ENCODE measurements at places on chromosomes 13 and 19.

GRCh38 chr13:39450176-39450575, 152.8 kb downstream of the LHFPL6 start:
- no peak for DNase-seq

DNA sequence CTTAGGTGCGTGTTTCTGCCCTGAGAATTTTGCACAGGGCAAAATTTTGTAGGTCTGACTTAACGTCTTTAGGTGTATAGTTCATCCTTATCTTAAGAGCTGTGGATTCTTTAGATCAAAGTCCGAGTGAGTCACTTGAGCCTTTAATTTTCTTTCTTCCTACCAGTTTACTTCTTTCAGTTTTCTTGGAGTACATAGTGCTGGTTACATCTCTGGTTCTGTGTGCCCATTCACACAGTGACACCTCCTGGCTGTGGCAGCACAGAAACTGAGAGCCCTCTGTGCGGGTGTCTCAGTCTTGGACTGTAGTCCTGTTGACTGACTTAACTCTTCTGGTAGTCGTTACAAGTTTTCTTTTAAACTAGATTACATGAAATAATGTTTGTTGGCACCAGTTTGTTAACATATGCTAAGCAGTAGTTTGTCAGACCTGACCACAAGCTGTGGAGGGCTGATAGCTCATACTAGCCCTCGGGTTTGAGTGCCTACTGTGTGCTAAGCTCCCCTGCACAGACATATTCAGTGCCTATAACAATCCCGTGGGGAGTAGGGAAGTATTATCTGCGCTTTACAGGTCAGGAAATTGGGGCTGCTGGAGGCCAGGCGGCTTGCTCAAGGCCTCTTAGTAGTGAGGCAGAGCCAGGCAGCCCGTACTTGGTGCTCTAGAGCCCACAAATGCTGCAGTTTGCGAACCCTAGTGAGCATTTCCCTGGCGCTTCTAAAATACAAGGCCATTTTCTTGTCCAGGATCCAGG, 1.6 kb downstream of the GATAD2A start:
- DNase-seq = peak; percentile 54

DNA sequence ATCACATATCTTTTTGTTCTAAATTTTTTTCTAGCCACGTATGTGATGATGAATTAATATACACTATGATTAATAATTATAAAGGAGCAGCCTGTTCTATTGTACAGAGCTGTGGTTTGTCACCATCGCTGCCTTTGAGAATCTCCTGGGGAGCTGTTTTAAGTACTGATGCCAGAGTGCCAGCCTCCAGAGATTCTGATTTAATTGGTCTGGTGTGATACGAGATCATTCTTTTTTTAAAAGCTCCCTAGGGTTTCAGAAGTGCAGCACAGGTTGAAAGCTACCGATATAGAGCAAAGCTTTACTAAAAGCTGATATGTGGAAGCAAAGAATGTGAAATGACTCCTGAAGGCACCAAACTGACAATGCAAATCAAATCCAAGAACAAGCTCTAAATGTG, 314.7 kb downstream of the ITGBL1 start:
- DNase-seq = no peak

DNA sequence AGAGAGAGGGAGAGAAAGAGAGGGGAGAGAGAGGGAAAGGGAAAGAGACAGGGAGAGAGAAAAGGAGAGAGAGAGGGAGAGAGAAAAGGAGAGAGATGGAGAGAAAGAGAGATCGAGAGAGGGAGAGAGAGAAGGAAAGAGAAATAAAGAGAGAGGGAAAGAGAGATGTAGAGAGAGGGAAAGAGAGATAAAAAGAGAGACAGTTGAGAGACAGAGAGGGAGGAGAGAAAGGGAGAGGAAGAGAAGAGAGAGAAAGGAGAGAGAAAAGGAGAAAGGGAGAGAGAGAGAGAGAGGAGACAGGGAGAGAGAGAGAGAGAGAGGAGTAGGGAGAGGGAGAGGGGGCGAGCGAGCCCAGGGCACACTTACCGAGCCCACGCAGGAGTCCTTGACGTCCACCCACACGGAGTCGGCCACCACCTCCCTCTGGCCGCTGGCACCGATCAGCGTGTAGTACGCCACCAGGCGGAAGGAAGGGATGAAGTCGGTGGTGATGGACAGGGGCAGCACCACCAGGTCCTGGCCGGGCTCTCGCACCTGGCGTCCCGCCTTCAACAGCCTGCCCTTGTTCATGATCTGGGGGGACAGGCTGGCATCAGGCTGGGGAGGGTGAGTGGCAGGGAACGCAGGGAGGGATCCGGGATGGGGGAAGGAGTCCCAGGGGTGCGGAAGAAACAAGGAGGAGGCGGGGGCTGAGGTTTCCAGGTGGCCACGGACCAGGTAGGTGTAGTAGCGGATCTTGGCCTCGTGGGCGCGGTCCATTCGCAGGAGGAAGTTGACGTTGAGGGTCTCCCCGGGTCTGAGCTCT, 10.0 kb downstream of the C3 start:
- DNase-seq = no peak

- no peak for DNase-seq
These were observed 55.4 kb upstream of the ATP12A start for GRCh38 chr13:24624801-24625231.

GRCh38 chr13:111630406-111630805, 310.0 kb downstream of the TEX29 start:
- DNase-seq = no peak

- no peak for DNase-seq
These were observed 202.4 kb downstream of the LMO7 start for GRCh38 chr13:75838366-75839005.

GRCh38 chr13:59743195-59743594, 420.5 kb downstream of the DIAPH3 start:
- DNase-seq = no peak

- no peak for DNase-seq
These were observed 3.1 kb downstream of the TMED1 start for GRCh38 chr19:10832939-10833296.

DNA sequence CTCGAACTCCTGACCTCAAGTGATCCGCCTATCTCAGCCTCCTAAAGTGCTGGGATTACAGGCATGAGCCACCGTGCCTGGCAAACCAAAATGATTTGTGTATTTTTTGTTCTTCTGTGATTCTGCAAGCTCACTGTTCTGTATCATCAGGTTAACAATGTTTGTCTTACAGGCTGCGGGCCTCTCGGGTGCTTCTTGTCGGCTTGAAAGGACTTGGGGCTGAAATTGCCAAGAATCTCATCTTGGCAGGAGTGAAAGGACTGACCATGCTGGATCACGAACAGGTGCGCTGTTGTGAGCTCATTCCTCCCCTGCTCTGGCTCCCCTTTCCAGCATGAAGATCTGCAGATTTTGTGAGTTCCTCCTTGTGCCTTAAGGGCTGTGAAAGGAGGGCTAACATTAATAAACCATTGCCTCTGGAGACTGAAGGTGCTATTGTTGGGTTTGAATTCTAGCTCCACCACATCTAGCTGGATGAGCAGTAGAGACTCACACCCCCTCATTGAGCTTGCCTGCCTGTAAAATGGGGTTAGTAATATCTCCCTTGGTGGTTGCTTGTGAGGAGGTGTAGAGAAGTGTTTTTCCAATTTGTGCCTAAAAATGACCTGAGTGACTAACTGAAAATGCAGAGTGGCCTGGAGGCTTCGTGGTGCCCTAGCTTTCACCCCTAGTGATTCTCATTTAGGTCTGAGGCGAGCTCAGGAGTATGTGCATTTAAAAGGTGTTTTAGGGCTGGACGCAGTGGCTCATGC, 12.9 kb downstream of the SAE1 start:
- DNase-seq = no peak

- no peak for DNase-seq
These were observed 2.4 kb downstream of the ZMYM5 start for GRCh38 chr13:19860884-19861655.

GRCh38 chr19:31339411-31339810, 9.8 kb downstream of the TSHZ3 start:
- DNase-seq = no peak

DNA sequence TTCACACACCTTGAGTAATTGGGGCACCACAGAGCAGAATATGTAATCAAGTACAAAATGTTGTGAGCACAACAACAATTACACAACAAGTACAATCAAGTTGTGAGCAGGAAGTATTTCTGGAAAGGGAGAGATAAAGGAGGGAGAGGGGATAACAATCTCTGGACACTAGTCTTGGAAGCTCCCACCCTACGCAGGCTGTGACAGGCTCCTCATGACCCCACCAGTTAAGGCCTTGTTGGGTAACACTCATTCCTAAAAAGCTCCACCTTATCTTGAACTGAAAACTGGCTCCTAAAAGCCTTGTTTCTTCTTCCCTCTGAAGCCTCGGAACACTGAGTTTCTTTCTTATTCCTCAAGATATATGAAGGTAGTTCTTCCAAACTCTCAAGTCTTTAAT, 806.0 kb downstream of the UQCRFS1 start:
- no peak for DNase-seq

DNA sequence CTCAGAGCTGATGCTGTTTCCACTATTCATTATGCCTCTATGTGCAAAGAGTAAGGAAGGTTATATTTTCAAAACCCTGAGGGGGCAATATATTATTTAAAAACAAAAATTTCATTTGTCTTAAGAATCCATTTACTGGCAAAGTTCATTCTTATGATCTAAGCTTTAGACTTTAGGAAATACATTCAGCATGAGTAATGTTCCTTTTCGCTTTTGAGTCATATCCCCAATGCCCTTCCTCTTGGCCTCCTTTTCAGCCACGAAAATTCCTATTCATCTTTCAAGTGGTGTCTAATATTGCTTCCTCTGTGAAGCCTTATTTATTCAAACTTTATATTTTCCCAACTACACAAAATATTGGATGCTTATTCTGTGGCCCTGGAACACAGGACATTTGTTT, 1317.0 kb downstream of the PCDH9 start:
- no peak for DNase-seq
